ENCODE measurements at places on chromosomes 4 and X.

GRCh38 chrX:70079297-70079696, 17.0 kb downstream of the OTUD6A start:
- no peak for DNase-seq

DNA sequence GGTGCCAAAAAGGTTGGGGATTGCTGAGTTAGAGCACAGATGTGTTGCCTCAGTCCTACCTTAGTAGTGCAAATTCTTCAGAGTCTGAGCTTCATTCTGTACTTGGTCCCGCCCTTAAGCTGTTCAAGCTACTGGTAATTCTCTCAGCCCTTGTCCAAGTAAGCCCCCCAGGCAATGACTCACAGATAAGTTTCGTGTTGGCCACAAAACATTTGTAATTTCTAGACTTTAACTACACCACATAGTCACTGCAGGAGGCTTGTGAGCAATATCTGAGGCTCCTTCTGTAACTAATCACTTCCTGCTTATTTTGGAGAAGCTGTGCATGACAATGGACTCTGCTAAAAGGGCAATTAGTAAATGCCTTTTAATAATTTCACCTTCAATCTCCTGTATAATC, 1420.5 kb downstream of the PCDH7 start:
- no peak for DNase-seq

DNA sequence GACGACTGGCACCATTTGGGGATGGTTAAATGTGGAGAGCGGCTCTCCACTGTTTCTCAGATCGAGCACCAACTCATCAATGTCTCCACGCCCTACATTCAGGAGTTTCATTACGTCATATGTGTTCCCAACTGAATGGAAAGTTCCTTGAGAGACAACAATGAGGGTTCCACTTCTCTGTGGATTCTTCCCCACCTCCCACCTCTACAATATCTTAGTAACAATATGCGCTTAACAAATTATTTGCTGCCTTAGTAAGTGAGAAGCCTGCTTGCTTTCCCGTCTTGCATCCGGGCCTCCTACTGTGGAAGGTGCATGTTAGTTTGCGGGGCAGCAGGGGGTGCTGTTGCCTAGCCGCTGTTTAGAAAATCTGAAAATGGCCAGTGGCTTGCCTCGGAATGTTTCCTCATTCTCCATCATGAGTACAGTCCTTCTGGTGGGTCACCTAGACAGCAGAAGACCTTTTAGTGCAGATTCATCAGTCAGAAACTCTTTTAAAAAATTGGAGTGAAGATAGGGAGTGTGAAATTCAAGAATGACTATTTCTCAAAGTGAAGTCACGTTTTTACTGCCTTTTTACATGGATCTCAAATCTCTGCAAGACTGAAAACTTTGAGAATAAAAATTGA, 55.7 kb downstream of the PHOX2B start:
- DNase-seq = peak; percentile 1

DNA sequence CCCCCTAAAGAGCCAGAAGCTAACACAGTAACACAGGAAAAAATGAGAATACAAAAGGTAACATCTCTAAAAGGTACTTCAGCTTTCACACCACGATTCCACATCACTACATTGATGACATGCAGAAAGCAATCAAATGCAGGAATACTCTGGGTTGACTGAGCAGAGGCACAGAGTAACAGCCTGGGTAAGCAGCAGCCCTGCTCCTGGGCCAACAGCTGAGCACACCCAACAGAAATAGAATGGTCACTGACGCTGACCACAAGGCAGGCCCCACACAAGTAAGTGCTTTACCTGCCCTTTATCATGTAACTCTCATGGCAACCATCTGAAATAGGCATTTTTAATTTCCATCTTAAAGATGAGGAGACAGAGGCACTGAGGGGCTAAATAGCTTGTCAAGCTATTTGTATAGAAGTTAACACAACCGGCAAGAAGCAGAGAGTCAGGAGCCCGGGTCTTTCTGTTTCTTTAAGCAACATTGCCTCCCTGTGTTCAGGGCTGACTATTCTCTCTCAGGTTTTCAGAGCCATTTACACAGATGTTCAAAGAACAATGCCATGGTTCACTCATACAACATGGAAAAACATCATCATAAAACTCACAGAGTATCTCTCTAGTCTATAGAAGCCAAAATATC, 168.9 kb downstream of the ZNF674 start:
- DNase-seq = no peak

DNA sequence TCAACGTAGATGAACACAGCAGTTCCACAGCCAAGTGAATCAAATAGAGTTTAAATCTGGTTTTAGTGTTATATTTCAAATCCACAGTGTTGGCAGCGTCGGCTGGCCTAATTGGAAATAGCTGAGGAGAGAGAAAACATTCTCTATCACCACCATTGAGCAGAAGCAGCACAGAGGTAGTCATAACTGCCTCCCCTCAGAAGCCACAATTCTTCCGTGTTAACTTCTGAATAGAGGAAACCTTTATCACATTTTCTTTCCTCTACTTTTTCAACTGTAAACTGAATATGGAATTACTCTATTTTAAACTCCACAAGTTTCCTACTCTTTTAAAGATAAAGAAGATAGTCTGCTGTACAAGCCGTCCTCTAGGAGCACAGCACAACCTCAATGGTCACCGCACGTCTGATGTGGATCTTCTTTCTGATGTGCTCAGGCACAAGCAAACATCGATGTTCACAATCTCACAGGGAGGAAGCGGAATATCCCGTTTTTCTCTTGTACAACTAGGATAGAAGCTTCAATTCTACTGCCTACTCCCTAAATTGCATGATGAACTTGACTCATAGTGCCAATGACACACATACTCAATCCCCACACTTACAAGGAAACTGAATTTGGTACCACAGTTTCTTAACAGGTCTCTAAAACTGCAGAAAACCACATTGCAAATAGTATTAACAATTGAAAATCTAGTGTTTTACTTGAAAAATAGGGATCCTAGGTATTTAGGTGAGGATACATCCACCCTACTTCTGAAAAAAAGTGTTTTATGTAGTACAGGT, 217.8 kb upstream of the ETNPPL start:
- no peak for DNase-seq

- DNase-seq = no peak
These were observed 15.2 kb upstream of the ZIC3 start for GRCh38 chrX:137550665-137551261.

- no peak for DNase-seq
These were observed 34.7 kb upstream of the PLAC1 start for GRCh38 chrX:134692990-134693389.

DNA sequence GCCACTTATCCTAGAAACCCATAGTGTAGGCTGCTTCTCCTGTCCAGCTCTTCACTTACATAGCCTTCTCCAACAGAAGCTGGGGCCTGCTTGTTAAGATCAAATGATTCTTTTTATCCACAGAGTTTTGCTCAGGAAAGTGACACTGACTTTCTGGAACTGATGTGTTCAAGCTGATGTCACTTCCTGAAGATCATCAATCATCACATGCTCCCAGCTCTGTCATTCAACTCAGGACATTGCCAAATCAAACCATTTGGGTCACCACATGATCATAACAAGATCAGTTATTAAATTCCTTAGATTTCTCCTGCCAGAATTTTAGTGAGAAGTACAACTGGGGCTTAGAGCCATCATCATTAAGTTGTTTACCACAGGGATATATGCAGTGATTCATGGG, 39.4 kb downstream of the GLRA3 start:
- DNase-seq = no peak

- DNase-seq = no peak
These were observed 52.2 kb downstream of the DCUN1D4 start for GRCh38 chr4:51895158-51895557.

- DNase-seq = no peak
These were observed 9.9 kb downstream of the APBB2 start for GRCh38 chr4:41204400-41204978.

DNA sequence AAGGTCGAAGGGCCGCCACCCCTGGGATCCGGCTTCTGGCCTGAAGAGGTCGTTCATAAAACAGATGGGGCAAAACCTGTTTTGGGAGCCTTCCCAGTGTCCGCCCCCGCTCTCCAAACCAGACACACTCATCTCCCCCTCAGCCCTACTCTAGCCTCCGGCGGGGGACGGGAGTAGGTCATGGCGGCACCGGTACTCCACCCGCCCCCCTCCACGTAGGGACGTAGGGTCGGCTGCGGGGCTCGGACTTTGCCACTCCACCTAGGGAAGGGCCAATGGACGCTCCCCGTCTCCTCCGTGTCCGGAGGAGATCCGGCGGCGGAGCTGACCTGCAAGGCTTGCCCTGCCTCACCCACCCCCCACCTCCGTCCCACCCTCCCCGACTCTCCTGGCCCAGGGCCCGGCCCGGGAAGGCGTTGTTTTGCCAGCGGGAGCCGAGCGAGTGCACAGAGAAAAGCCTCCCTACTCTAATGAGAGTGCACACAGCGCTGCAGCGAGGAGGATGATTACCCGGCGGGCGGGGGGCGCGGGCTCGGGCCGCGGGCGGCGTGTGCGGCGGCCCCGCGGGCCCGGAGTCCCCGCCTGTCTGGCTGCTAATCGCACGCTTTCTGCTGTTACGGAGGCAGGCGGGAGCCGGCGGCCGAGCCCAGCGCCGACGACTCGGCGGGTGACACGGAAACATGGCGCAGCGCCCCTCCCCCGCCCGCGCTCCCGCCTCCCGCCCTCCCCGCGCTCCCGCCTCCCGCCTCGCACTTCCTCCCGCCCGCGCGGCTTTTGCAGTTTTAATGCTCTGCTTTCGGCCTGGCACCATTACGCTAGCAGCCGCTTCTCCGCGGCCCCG, 8.3 kb upstream of the BCOR start:
- DNase-seq = peak; percentile 58

GRCh38 chr4:26001413-26001812, 87.4 kb downstream of the SMIM20 start:
- no peak for DNase-seq

DNA sequence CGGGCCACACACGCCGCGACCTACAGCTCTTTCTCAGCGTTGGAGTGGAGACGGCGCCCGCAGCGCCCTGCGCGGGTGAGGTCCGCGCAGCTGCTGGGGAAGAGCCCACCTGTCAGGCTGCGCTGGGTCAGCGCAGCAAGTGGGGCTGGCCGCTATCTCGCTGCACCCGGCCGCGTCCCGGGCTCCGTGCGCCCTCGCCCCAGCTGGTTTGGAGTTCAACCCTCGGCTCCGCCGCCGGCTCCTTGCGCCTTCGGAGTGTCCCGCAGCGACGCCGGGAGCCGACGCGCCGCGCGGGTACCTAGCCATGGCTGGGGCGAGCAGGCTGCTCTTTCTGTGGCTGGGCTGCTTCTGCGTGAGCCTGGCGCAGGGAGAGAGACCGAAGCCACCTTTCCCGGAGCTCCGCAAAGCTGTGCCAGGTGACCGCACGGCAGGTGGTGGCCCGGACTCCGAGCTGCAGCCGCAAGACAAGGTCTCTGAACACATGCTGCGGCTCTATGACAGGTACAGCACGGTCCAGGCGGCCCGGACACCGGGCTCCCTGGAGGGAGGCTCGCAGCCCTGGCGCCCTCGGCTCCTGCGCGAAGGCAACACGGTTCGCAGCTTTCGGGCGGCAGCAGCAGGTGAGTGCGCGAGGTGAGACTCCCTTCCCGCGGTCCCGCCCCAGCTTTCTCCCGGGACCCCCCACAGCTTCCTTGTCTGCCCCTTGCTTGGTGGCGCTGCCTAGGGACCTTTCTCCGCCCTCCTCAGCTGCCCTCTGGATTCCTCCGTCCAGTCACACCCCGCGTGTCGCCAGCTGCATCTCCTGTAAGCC, 678 bp downstream of the BMP3 start:
- DNase-seq = no peak

- DNase-seq = no peak
These were observed 63.2 kb downstream of the CPEB2 start for GRCh38 chr4:15065516-15065915.

- DNase-seq = no peak
These were observed 1707.9 kb upstream of the PCDH10 start for GRCh38 chr4:131441004-131441688.

DNA sequence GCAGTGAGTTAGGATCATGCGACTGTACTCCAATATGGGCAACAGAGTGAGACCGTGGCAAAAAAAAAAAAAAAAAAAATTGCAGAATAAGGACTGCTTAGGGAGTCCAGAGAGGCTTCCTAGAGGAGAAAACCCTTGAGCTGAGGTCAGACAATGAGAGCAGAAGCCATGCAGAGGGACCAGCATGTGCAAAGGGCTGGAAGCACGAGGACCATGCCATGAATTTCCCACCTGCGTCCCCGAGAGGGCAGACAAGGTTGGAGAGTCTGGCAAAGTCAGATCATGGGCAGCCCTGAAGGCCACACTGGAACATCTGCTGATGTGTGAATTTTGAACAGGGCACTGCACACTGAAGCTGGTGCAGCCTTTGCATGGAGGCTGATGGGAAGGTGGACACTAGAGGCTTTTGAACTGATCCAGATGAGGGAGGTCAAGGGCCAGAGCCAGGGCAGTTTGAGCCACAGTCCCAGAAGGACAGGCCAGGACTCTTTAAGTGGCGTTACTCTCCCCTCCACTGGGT, 6.5 kb upstream of the JAKMIP1 start:
- no peak for DNase-seq

- DNase-seq = no peak
These were observed 18.9 kb downstream of the ZBTB33 start for GRCh38 chrX:120269373-120270035.

DNA sequence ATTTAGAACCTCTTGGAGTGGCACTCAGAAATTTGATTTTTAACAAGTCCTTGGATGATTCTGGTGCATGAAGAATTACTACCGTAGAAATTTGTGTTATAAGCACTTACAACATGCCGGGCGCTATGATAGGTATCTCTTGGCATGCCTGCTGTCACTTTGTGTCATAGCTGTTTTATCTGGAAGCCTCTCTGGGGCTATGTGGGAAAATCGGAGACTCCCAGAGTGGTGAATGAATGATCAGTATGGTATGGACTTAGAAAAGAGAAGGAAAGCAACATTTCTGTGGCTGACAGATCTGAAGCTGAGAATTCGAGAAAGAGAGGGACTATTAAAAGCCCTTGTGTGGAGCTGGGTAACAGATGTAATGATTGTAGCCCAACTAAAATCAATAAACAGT, 177.4 kb upstream of the MAMLD1 start:
- DNase-seq = no peak

- no peak for DNase-seq
These were observed 145.6 kb upstream of the SCML1 start for GRCh38 chrX:17591741-17592110.

- no peak for DNase-seq
These were observed 209.2 kb downstream of the GLUD2 start for GRCh38 chrX:121256647-121257046.

- no peak for DNase-seq
These were observed 67.3 kb downstream of the PSAPL1 start for GRCh38 chr4:7367406-7367805.

DNA sequence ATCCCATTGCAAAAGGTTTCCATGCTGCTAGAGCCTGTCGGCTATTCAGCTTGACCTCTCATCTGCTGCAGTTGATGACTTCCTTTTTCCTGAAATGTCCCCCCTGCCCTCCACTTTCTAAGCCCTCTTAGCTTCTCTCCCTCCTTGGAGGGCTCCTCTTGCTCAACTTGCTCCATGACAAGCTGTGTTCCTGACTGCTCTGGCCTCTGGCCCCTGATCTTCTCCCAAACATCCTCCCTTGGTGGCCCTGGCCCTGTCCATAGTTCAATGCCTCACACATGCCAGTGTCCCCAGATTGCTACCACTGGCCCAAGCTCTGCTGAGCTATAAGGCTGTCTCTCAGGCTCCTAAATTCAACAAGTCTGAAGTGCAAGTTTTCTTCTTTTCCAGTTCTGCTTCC, 29.6 kb downstream of the RASL11B start:
- DNase-seq = no peak

Data from stimulated activated CD4-positive, alpha-beta T cell treated with anti-CD3 and anti-CD28 coated beads, Interleukin-12 subunit alpha, Interleukin-12 subunit beta, amount 100 ng/mL, for 24 hours (primary cell).